ENCODE measurements at places on chromosomes 13 and 19.

DNA sequence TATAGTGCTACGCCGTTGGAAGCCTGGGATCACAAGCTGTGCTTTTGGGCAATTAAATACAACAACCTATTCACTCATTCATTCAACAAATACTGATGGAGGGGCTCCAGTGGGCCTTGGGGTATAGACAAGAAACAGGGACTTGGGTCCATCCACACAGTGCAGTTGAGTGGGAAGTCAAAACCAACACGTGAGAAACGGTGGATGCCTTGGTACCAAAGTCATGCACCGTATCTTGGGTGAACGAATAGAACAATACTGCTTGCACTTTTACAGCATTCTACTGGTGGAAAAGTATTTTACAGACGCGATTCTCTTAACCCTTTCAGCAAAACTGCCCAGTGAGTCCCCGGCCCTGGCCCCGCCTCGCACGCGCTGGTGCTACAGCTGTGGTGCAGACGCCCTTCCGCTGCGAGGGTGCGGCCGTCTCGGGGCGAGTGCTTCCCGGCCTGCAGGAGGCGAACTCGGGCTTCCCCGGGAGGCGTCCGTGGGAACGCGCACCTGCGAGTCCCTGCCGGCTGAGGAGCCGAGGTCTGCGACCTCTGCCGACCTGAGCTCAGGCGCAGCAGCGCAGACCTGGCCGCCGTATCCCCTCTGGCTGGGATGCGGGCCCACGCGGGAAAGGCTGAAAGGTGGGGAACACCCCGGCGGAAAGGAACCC lies 8.3 kb downstream of the TNFRSF19 start:
- peak; percentile 21 for DNase-seq

GRCh38 chr13:110616103-110617101 lies 1.1 kb downstream of the NAXD start:
- no peak for DNase-seq

DNA sequence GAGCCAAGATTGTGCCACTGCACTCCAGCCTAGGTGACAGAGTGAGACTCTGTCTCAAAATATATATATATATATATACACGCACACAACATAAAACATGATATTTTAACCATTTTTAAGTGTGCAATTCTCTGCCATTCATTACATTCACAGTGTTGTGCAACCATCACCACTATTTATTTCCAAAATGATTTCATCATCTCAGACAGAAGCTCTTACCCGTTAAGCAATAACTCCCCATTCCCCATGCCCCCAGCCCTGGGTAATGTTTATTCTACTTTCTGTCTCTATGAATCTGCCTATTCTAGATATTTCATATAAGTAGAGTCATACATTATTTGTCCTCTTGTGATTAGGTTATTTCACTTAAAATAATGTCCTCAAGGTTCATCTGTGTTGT lies 20.3 kb downstream of the WDR88 start:
- DNase-seq = no peak

DNA sequence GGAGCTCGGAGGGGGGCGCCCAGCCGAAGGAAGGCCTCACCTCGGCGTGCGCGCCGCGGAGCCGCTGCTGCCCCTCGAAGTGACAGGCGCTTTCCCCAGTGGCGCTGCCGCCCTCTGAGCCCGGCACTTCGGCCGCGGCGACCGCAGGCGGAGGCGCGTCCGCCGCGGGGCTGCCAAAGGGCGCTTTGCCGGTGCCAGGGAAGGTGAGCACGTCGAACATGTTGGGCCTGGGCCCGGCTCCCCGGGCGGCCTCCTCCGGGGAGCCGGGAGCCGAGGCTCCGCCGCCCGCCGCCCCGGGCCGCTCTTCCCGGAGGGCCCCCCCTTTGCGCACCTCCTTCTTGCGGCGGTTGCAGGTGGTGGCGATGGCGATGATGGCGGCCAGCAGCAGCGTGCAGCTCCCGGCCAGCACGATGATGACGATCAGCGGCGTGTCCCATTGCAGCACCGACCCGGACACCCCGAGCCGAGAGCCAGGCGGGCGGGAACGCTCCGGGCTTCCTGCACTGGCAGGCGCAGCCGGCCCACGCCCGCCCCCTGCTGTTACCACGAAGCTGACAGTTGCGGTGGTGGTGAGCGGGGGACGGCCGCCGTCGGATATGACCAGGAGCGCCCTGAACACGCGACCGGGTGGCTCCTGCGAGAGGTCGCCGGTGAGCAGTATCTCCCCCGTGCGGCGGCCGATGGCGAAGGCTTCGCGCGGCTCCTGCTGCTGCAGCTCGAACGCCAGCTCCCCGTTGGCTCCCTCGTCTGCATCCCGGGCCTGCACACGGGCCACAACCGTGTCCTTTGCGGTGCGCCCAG lies 2.5 kb downstream of the PCDH8 start:
- no peak for DNase-seq

GRCh38 chr19:28960986-28961705 lies 251.8 kb downstream of the UQCRFS1 start:
- no peak for DNase-seq

DNA sequence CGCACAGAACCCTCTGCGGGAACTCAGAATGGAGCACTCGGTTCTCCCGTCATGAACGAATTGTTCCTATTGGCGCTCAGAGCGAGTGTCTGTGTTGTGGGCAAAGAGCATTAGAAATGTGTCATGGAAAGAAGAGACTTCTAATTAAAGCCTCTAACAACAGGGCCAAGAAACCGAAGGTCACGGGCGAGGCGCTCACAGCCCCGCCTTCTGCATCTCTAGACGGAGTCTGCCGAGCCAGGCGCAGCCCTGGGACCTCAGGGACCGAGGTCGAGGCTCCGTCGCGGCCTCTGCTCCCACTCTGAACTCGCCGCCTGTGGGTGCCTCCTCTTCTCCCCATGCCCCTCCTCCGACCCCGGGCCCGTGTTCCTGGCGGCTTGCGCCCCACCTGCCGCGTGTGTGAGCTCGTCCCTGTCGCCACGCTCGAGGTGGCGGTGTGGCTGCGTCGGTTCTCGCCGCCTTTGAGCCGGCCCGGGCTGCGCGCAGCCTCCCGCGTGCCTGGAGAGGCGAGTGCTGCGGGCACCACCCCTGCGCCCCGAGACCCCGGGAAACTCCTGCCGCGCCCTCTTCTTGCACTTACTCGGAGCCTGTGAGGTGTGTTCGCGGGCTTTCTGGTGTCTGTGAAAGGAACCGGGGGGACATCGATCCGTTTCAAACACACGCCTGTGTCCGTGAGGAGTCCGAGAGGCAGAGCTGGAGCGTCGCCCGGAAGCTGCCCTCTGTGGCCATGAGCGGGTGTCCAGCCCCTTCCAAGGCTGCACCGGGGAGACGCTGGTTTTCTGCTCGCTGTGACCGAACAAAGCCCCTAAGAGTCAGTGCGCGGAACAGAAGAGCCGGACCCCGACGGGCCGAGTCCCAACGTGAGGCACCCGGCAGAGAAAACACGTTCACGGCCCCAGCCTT lies 45.4 kb upstream of the SPACA7 start:
- DNase-seq = no peak

DNA sequence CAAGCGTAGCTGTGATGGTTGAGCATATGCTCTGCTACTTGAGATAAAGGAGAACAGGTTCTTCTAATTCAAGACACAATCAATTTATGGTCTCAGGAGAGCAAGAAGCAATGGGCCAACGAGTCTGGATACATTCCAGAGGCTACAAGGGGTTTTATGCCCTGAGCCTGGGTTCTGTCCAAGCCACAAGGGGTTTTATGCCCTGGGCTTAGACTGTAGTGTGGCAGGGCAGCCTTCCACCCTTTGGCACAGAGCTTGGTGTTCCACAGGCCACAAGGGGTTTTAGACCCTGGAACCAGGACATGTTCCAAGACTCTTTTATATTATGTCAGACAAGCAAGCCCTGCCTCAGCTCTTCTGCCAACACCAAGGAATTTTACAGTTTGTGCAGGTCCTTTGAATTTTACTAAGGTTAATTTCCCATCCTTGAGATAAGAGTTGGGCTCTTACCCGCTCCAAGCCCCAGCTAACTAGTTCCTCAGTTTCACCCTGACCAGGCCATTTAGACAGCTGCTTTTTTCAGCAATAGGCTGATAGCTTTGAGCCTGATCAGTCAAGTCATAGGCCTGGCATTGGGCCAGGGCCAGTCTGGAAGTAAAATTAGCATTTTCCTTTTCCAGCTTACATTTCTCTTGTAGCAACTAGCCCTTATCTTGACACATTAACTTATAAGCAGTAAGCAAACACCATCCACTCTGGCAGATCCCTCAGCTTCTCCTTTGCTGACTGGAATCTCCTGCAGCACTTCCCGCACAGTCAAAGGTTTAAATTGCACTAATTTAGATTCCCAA lies 95.0 kb downstream of the ZNF737 start:
- no peak for DNase-seq

DNA sequence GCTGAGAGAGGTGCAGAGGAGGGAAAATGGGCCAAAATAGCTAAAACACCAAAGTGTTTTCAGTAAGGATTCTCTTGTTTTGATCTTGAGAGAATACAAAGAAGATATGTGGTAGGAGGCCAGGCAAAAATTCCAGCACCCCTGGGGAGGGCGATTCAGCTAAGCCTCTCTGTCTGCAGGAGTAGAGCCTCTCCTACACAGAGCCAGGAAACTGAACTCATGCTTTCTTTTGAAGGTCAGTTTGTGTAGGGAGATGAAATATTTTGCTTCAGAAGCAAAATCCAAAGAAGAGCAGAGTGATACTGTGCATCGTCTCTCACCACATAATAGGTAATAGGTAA lies 565.0 kb downstream of the FGF9 start:
- no peak for DNase-seq

GRCh38 chr13:70856025-70856424 lies 747.8 kb upstream of the KLHL1 start:
- DNase-seq = no peak

DNA sequence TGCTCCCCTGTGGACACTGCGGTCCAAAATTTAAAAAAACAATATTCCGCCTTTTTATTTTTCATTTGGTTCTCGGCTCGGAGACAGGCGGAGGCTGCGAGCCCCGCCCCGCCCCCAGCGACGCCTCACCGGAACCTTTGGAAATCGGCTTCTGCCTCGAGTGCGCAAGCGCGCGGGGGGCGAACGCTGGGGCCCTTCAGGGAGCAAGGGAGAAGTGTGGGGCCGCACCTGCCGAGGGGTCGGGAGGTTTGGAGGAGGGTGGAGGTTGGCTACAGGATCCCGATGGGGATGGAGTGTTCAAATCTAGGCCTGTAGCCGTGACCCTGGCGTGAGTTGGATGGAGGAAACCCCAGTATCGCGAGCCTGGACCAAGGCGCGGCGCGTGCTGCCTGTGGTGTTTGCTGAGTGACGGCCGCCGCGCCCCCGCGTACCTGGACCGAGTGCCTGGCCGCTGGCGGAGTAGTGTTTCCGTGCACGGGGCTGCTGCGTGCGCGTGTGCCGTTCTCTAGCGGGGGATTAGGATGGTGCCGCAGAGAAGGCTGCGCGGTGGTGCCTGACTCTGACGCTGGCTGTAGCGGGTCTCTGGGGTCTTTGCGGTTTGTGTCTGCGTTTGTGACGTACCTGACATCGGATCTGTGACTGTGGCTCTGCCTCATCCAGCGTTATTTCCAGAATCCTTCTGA lies 565 bp upstream of the ZFP30 start:
- DNase-seq = peak; percentile 43

All from stimulated activated CD4-positive, alpha-beta T cell treated with anti-CD3 and anti-CD28 coated beads, TNF-alpha, amount 100 ng/mL, for 1 hour (primary cell).